Pericardium fibroblast (primary cell): ENCODE measurements at places on chromosomes 12 and 14. TPM values are rescaled to one million over a fixed set of nuclear protein-coding genes. Genes with fewer than 3 reads are reported as not detected.

LIN7A gene
- 1.1 and 1.3 TPM in 2 replicates for total RNA-seq

PRIMA1 gene
- total RNA-seq, result not detected in 2 replicates

NEUROD4 gene
- not detected in 2 replicates for total RNA-seq

REP15 gene
- total RNA-seq, result 0.82 TPM in 1 of 2 replicates, not detected in the other

C12orf54 gene
- not detected in 2 replicates for total RNA-seq

RAPGEF3 gene
- 1.5 and 4.8 TPM in 2 replicates for total RNA-seq

IGFBP6 gene
- 779 and 1,045 TPM in 2 replicates for total RNA-seq

OR9K2 gene
- total RNA-seq, result not detected in 2 replicates

CLEC9A gene
- not detected in 2 replicates for total RNA-seq

EFS gene
- 8.6 and 12.9 TPM in 2 replicates for total RNA-seq

SOAT2 gene
- total RNA-seq, result 0.12 TPM in 1 of 2 replicates, not detected in the other

TSHR gene
- not detected in 2 replicates for total RNA-seq

OVCH1 gene
- 0.12 and 0.17 TPM in 2 replicates for total RNA-seq

EID3 gene
- total RNA-seq, result 3.6 TPM in 2 replicates

BMAL2 gene
- 0.70 and 1.4 TPM in 2 replicates for total RNA-seq

SLCO1B1 gene
- not detected in 2 replicates for total RNA-seq

GYS2 gene
- not detected in 2 replicates for total RNA-seq

TAS2R8 gene
- total RNA-seq, result not detected in 2 replicates

STYK1 gene
- total RNA-seq, result 0.26 TPM in 1 of 2 replicates, not detected in the other

GPR135 gene
- 2.1 and 3.0 TPM in 2 replicates for total RNA-seq

CLMN gene
- 0.35 and 2.6 TPM in 2 replicates for total RNA-seq

CLSTN3 gene
- 10.9 and 13.2 TPM in 2 replicates for total RNA-seq

TAS2R13 gene
- not detected in 2 replicates for total RNA-seq

RBMS2 gene
- total RNA-seq, result 12.6 and 15.2 TPM in 2 replicates

IFNG-AS1 gene
- not detected in 2 replicates for total RNA-seq

KRT78 gene
- not detected in 2 replicates for total RNA-seq

TPH2 gene
- not detected in 2 replicates for total RNA-seq

CNTN1 gene
- 0.09 TPM in 1 of 2 replicates, not detected in the other for total RNA-seq
